ENCODE measurements at places on chromosomes 6 and 20.
A peak's percentile ranks its signal among the peaks of the same experiment; 100 is the strongest.

DNA sequence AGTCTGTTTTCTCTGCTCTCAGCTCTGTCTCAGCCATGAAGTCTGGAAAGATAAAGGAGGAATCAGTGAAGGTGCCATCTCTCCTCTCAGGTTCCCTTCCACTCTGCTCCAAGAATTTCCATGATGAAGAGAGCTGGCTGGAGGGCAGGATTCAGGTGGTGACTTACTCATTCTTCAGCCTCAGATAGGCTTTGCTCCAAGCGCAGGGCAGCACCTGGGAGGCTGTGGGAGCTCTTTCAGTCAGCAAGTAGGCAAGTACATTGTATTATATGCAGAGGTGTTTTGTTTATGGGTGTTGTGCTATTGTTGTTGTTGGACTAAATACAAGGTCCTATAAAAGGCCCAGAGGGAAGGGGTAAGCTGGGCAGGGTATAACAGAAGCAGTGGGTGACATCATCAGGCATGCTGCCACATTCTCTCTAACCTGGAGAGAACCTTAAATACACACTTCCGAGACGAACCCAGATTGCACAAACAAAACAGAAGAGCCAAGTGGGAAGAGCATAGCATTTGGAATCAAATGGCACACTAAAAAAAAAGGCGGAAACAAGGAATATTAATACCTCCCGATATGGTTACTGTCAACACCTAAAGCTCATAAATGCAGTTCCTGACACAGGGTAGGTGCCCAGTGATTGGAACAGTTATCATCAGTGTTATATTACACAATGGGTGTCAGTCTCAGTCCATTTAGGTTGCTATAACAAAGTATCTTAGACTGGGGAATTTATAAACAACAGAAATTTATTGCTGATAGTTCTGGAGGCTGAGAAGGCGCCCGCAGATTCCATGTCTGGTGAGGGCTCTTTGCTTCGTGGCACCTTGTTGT is 14.5 kb upstream of the PSMG4 start:
- no peak for DNase-seq

GRCh38 chr6:109925075-109925474 is 53.0 kb upstream of the GPR6 start:
- no peak for DNase-seq

GRCh38 chr20:19249106-19249879 is 36.9 kb downstream of the SLC24A3 start:
- no peak for DNase-seq

DNA sequence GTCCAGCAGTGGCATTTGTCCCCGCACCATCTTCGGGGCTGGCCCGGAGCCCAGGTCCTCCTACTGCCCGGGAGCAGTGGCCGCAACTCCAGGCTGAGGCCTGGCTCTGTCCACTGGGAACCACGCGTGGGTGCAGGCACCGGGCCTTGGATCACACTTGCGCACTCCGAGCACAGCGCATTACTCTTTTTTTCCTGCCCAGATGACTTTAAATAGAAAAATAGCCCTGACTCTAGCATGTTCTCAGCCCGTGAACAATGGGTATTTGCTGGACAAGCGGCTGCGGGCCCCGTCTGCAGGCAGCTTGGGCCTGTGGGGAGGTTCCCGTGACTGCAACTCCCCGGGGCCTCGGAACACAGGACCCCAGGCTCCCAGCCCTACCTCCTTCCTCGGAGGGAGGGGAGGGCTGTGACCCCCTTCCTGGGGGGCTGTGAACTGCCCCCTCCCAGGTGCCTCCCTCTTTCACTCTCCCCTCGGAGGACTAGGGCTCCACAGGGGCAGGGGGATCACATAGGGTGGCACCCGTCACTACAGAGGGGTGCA is 162.2 kb downstream of the TBXT start:
- DNase-seq: no peak

DNA sequence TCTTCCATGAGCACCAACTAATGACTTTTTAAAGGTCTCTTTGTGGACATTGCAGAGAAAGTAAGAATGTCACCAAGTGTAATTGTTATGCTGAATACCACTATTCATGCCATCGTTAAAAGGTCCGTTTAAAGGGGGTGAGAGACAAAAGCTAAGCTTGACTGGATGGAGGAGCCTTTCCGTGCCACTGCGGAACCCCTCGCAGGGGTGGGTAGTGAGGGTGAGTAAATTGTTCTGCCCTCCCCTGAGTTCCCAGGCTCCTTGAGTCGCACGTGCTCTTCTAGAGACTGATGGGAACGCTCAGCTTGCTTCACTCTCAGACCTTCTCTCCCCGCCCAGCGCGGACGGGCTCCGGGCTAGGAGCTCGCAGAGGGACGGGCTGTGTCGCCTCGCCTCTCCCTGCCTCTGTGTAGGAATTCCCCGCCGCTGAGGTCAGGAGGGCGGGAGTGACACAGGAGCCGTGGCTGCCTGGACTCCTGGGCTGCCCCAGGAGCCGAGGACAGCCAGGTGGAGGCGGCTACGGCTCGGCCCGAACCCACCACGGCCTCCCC is 314.8 kb upstream of the QKI start:
- no peak for DNase-seq

DNA sequence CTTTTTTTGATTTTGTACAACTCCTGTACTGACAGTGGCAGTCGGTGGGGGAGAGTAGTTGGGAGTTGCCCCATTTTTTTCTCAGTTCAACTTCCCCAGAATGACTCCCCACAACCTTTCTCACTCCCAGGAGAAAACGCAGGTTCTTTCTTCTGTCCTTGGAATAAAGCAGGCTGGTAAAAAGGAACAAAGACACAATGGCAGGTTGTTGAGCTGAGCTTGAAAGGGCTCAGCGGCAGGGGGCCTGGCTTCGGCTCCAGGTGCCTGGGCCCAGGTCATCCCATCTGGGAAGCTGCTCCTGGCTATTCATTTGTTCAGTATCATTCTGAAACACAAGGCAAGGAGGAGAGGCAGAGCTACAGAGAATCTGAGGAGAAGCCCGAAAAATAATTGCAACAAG is 46.2 kb downstream of the PROKR2 start:
- no peak for DNase-seq

- DNase-seq: no peak
These were observed 3.3 kb downstream of the ANKRD6 start for GRCh38 chr6:89436226-89436625.

- no peak for DNase-seq
These were observed 4.9 kb upstream of the SCP2D1 start for GRCh38 chr20:18808712-18809111.

DNA sequence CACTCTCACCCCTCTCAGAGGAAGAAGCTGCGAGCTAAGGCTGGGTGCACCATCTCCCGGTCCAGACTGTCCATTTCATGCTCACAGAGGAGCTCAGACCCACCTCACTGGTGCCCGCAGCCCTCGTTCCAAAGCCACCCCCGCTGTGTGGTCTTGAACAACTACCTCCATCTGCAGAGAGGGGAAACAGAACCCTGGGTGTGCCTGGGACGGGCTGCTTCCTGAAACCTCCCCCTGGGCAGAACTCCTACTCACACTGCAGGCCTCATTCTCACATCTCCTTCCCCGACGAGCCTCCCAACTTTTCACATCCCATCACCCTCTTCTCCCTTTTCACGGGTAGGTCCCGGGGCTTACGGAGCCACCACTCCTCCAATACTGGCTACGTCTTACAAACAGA is 18.1 kb downstream of the PMEPA1 start:
- no peak for DNase-seq

DNA sequence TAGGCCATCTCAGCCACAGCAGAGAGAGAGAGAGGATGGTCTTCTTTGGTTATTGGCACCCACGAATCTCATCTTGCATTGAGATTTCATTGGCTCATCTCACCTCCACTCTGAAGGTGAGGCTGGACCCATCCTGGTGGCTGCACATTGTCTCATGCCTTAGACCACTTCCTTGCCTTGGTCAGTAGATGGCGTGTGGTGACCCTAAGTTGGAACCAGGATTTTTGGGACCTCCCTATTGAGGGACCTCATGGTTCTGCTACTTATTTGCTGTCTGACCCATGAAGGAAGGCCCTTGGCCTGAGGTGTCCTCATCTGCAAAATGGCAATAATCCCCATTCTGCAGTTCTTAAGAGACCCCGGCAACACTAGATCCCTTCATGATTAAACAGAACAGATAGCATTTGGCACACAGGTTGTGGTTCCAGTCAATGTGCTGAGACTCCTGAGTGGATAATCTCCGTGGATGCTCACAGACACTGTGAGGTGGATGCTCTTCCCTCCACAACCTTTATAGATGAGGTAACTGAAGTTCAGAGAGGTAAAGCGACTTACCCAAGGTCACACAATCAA is 21.5 kb upstream of the AAR2 start:
- DNase-seq: no peak

DNA sequence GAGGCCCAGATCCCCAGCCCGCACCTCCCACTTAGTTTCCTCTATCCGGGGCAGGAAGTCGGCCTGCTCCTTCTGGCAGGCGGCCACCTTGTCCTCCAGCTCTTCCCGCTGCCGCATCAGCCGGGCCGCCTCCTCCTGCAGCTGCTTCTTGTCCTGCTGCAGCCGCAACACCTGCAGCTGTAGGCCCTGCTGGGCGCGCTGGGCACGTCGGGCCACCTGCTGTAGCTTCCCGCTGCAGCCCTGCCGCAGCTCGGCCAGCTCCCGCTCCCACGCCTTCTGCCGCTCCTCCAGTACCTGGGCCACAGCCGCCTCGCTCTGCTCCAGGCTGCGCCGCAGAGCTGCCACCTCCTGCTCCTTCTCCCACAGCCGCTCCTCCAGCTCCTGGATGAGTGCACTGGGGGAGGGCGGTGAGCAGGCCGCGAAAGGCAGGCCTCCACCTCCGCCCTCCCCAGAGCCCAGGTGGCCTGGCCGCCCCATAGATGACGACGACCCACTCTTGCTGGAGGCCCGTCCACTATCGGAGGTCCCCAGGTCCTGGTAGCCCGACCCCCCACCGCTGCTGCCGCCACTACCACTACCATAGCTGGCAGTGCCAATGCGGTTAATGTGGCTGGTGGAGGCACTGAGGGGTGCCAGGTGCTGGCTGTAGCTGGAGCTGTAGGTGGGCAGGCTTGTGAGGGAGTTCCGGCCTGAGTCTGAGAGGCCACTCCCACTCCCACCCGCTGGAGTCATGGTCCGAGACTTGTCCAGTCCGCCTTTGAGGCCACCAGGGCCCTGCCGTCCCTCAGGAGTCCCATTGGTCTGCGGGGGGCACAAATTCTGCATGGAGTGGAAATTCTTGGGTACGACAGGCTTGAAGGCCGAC is 6.0 kb upstream of the FASTKD5 start:
- no peak for DNase-seq

- DNase-seq: no peak
These were observed 242.1 kb downstream of the DLL1 start for GRCh38 chr6:170048615-170049256.

GRCh38 chr20:36350439-36350838 is 44.3 kb downstream of the DLGAP4 start:
- no peak for DNase-seq

GRCh38 chr6:137780447-137781034 is 86.5 kb upstream of the TNFAIP3 start:
- no peak for DNase-seq

DNA sequence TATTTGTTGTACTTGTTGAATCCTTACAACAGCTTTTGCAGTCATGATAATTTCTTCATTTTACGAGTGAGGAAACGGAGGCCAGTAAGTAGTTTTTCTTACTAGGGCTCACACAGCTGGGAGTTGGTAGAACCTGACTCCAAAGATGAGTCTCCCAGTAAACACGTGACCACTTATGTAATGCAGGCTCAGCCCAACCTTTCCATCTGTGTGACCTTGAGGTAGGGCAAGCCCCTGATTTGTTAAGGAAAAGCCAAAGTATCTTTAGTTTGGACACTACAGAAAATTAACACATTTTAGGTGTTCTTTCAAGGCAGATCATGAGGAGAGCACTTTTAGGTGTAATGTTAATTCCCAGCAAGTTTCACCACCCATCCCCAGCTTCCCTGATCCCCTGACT is 111.3 kb downstream of the LRRC1 start:
- DNase-seq: no peak

DNA sequence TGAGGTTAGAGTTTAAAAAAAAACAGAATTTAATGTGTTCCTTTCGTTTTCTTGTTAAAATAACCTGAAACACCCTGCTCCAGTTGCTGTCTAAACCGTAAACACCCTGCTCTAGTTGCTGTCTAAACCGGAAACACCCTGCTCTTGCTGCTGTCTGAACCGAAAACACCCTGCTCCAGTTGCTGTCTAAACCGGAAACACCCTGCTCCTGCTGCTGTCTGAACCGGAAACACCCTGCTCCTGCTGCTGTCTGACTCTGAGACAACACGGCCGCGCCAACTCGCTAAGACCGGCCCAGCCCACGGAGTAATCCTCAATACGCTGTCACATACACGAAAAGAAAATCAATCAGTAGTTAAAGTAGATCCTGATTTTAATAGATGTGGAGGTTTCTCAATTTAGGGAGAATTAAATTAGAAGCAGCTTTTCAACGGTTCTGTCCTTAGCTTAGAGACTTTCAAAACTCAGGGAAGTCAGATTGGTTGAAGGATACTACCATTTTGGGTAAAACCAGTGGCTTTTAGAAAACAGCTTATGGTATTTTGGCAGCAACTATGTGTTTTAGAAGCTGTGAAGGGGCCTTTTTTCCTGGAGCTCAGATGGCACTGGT is 98.3 kb downstream of the RAMACL start:
- DNase-seq: peak; percentile 79

- no peak for DNase-seq
These were observed 30.4 kb downstream of the HLA-DPB1 start for GRCh38 chr6:33105916-33106871.

GRCh38 chr20:8097307-8097706 is 34.8 kb upstream of the PLCB1 start:
- no peak for DNase-seq

DNA sequence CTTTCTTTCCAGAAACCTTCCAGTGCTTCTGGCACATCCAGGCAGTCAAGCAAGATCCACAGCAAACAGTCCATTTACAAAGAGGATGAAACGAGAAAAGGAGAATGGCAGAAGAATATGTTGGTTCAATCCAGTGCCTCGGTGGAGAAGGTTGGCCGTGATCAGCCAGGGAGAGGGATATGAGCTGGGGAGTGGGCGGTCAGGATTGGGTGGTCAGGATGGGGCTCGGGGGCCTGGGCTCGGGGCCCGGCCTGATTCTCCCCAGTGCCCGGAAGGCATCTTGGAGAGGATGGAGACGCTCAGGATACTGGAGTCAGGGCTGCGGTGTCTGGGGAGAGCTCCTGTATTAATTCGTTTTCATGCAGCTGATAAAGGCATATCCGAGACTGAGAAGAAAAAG is 61.3 kb downstream of the EFCAB8 start:
- no peak for DNase-seq

DNA sequence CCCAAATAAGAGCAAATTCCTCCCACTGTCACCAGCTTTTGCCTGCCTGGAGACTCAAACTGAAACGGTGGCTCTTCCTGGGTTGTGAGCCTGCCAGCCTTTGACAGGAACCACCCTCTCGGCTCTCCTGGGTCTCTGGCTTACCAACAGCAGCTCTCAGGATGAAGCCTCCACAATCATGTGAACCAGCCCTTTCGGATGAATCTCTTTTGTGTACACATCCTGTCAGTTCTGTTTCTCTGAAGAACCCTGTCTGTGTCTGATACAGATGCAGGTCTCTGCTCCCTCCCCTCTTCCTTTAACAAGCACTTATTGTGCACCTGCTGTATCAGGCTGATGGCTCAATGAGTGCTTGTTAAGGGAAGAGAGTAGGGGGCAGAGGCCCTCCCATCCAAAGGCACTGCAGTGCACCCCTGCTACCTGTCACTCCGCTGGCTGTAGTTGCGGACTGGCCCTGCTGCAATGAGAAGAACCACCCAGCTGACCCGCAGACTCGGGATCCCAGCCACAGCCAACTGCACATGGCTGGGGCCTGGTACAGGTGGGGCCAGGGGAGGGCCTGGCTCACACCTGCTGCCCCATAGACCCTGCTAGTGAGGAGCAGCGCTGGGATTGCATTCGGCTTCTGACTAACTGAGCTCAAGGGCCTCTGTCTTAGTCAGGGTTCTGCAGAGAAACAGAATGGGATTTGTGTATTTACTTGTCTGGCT is 120.1 kb upstream of the PMEPA1 start:
- no peak for DNase-seq

GRCh38 chr6:149905911-149906371 is 8.0 kb upstream of the RAET1E start:
- DNase-seq: no peak

Data from effector memory CD4-positive, alpha-beta T cell (primary cell).